ENCODE measurements at places on chromosomes 6 and 20. TPM values are rescaled to one million over a fixed set of nuclear protein-coding genes. Genes with fewer than 3 reads are reported as not detected.

DNA sequence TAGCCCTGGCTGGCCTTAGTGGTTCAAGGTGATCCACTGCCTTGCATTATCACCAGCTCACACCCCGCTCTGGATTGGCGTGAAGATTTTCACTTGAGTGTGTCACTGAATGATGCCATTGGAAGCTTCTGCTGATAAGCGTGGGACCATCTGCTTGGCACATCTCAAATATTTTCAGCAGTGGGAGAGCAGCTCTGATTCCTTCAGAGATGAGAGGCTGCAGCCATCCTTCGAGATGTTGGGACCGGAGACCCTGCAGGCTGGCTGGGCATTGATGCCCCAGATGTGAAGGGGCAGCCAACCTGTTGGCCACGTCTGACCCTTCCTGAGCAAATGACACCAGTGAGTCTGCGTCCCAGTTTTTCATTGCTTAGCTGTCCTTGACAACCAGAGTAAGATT is at the start of gene MAS1:
MAS1 (plus strand) TSS at position 197 of the 400 bp plus-strand sequence. CDS start 15,968 bp downstream, outside the sequence.
- no peak within 1 kb of the TSS for H3K27ac ChIP-seq
- no peaks in the 10 kb centered on the region for H3K36me3 ChIP-seq
- DNase-seq = no peak
- H3K27me3 ChIP-seq = no peaks in the 10 kb centered on the region
- H3K4me3 ChIP-seq = no peak within 1 kb of the TSS
- no peaks in the 10 kb centered on the region for H3K4me1 ChIP-seq

- H3K27ac ChIP-seq = no peak overlapping the region
- no peaks in the 10 kb centered on the region for H3K36me3 ChIP-seq
- no peaks in the 10 kb centered on the region for H3K27me3 ChIP-seq
- H3K4me3 ChIP-seq = no peak overlapping the region
Observed at GRCh38 chr6:15796130-15796771, 133.4 kb upstream of the DTNBP1 start.

- no peaks in the 10 kb centered on the region for H3K27me3 ChIP-seq
- H3K36me3 ChIP-seq = no peaks in the 10 kb centered on the region
- DNase-seq = no peak
- H3K27ac ChIP-seq = no peak overlapping the region
- no peak overlapping the region for H3K4me3 ChIP-seq
Observed at GRCh38 chr20:44526129-44526528, 4.3 kb upstream of the SERINC3 start.

- H3K27ac ChIP-seq = no peak overlapping the region
- no peaks in the 10 kb centered on the region for H3K4me1 ChIP-seq
- H3K27me3 ChIP-seq = no peaks in the 10 kb centered on the region
- no peaks in the 10 kb centered on the region for H3K36me3 ChIP-seq
- no peak overlapping the region for H3K4me3 ChIP-seq
- DNase-seq = no peak
Observed at GRCh38 chr20:63321148-63321831, 28.3 kb downstream of the COL20A1 start.

DNA sequence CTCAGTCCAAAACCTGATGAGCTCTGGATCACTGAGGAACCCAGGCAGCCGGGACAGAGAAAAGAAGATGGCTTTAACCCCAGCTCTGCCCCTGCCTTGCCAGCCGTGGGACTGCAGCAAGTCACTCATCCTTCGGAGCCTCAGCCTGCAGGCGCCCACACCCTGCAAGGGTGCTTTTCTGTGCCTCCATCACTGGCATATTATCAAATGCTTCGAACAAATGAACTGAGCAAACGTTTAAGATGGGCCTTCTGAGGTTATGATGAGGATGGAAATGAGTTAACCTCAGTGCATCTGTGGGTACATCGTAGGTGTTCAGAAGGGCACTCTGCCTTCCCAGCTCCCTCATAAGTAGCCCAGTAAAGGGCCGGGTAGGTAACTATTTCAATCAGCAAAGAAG is 79.0 kb downstream of the NFATC2 start:
- H3K27me3 ChIP-seq = no peaks in the 10 kb centered on the region
- H3K4me1 ChIP-seq = no peaks in the 10 kb centered on the region
- H3K36me3 ChIP-seq = no peaks in the 10 kb centered on the region
- no peak overlapping the region for H3K4me3 ChIP-seq
- DNase-seq = no peak

CENPB gene
- 68.2 TPM for total RNA-seq

DNA sequence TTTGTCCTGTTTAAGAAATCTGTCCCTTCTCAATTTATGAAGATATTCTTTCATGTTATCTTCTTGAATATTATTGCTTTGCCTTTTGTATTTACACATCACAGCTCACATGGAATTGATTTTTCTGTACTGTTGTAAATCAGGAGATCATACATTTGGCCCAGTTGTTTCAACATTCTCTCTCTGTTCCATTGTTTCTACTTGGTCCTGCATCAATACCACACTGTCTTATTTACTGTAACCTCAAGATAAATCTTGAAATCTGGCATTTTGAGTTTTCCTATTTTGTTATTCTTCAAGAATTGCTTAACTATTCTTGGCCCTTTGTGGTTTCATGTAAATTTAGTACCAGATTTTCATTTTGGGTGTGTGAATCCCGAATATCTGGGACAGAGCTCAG is 121.7 kb upstream of the CCN2 start:
- H3K27ac ChIP-seq = no peak overlapping the region
- no peaks in the 10 kb centered on the region for H3K27me3 ChIP-seq
- H3K4me3 ChIP-seq = no peak overlapping the region
- H3K36me3 ChIP-seq = no peaks in the 10 kb centered on the region
- DNase-seq = no peak
- no peaks in the 10 kb centered on the region for H3K4me1 ChIP-seq

GRCh38 chr20:50416269-50417022 is 93.7 kb upstream of the PTPN1 start:
- peaks cover 13% of the 10 kb centered on the region for H3K4me1 ChIP-seq
- DNase-seq = no peak
- peak overlapping the region; percentile 98 for H3K27ac ChIP-seq
- peak overlapping the region; percentile 9 for H3K4me3 ChIP-seq
- no peaks in the 10 kb centered on the region for H3K27me3 ChIP-seq
- H3K36me3 ChIP-seq = no peaks in the 10 kb centered on the region

DNA sequence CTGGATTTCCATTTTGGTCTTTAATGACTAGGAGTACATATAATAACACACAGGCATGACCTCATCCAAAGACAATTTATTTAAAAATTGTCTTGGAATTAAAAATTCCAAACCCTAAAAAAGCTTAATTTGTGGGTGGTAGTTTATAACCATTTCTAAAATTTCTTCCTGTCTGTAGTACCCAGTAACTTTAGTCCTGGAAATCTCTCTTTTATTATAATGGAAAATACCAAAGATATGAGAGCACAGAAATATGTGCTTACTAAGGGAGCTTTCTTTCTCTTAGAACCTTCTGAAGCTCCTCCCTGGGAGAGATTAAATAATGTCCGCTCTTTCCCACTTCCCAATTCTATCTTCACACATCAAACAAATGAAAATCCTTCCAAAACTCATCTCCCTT is 70.5 kb upstream of the PRL start:
- H3K4me1 ChIP-seq = peaks cover 6% of the 10 kb centered on the region
- no peak for DNase-seq
- H3K27ac ChIP-seq = no peak overlapping the region
- no peaks in the 10 kb centered on the region for H3K27me3 ChIP-seq
- no peak overlapping the region for H3K4me3 ChIP-seq
